ENCODE measurements at places on chromosomes 13 and 19.

GRCh38 chr13:80359778-80360452 is 19.0 kb upstream of the SPRY2 start:
- no peak for DNase-seq

GRCh38 chr19:51082611-51083010 is at the start of gene KLK14:
TSS of gene KLK14 (minus strand) at chr19:51082887. CDS start at chr19:51082614, 273 bp downstream.
- no peak for DNase-seq

GRCh38 chr19:1025960-1026782 is at the start of gene CNN2:
TSS of gene CNN2 (plus strand) at chr19:1026608. CDS start at chr19:1026662, 54 bp downstream.
- peak; percentile 25 for DNase-seq

DNA sequence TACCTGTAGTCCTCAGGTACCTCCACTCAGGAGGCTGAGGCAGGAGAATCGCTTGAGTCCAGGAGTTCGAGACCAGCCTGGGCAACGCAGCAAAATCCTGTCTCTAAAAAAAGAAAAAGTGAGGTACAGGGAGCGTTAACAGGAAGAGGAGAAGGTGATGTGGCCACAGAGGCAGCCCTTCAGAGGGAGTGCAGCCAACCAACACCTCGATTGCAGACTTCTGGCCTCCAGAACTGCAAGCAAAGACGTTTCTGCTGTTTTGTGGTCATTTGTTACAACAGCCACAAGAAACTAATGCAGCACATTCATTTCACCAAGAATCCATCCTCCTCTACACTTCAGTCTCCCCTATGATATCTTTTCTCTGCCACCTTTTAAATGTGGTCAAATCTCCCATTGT is 145.2 kb downstream of the USP12 start:
- DNase-seq: no peak

DNA sequence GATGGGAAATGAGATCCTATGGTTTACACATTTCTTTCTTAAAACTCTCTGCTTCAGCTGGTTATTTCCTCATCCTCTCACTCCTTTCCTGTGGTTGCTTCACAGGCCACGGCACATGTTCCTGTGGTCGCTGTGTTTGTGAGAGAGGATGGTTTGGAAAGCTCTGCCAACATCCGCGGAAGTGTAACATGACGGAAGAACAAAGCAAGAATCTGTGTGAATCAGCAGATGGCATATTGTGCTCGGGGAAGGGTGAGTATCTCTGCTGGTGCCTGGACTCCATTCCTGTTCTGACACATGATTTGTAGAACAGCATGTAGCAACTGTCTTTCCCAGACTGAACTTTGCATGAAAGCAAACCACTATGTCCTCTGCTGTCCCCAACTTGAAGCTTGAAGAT is 254.2 kb downstream of the ITGBL1 start:
- DNase-seq: no peak

- no peak for DNase-seq
Measured at GRCh38 chr13:36509369-36509768, 77.1 kb downstream of the CCNA1 start.

DNA sequence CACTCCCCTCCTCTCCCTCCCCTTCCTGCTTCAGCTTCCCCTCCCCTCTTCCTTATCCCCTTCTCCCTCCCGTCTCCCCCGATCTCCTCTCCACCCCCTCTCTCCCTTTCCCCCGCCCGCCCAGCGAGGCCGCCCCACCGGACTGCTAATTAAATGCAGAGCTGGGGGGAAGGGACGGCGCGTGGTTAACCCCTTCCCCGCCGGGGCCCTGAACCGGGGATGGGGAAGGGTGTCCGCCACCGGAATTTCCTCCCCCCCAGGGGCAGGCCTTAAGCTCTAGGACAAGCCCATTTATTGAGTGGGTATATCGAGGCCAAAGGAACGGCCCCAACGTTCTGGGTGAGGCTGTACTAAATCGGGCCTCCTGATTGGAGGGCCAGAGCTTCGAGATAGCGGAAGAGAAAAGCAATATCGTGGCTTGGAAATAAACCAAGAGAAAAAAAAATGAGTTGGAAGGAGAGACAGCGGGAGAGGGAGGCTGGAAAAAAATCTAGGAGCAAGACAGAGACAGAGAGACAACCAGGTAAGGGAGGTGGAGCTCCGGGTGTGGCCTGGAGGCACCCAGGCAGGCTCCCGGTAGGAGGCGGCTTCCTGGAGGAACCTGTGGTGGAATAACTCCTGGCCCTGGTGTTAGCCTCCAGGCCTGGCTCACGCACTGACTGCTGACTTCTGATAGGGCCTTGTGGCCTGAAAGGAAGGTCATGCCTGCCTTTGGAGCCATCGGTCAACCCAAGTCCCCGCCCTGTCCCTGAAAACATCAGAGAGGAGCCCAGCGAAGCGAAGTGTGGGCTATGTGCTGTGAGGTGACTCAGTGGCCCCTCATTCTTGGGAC is 11.6 kb upstream of the JUND start:
- DNase-seq: no peak

GRCh38 chr19:44846455-44847143 is 502 bp downstream of the NECTIN2 start:
- DNase-seq: no peak

- DNase-seq: peak; percentile 60
Measured at GRCh38 chr13:75685239-75685697, 49.1 kb downstream of the LMO7 start.

- DNase-seq: no peak
Measured at GRCh38 chr19:28793391-28794168, 419.4 kb downstream of the UQCRFS1 start.

GRCh38 chr19:47498561-47498960 is 14.5 kb upstream of the KPTN start:
- no peak for DNase-seq

GRCh38 chr13:35485424-35485823 is 8.9 kb upstream of the MAB21L1 start:
- DNase-seq: peak; percentile 4

GRCh38 chr19:54158812-54159351 is 639 bp downstream of the LENG1 start:
- DNase-seq: no peak

- DNase-seq: no peak
Measured at GRCh38 chr19:45267296-45267695, 16.2 kb downstream of the MARK4 start.

Measured in NCI-H774 (cell line).